Suppressor macrophage (primary cell): ENCODE measurements at places on chromosomes 3 and 15.

DNA sequence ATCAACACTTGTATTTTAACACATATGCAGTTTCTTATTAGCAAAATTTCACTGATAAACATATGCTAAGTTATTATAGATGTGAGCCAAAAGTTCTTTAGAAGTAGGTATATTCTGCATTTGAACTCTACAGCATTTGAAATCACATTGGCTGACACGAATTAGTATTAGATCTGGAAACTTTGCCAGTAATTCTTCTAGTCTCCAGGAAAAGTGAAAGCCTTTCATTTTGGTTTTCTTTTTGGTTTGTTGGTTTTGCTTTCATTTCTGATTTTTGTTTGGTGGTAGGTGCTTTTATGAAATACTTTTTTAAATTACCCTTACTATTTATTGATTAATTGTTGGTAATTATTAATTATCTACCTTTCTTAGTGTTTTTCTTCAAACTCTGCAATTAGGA is 72.9 kb downstream of the RBMS3 start:
- no peak for DNase-seq

DNA sequence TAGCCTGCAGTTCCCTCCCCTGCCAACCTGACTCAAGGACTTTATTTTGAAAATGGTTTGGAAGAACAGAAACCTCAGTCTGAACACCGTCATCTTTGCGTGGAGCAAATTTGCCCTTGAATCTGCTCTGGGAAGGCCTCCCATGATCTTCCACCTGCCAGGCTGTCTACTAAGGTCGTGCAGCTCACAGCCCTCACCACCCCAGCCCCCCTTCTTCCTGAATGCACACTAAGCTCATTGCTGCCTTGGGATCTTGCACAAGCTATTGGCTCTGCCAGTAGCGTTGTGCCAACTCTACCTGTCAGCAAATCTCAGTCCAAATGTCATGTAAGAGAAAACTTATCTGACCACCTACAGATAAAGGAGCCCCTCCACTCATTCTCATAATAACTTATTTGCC is 141.5 kb downstream of the USP13 start:
- no peak for DNase-seq

DNA sequence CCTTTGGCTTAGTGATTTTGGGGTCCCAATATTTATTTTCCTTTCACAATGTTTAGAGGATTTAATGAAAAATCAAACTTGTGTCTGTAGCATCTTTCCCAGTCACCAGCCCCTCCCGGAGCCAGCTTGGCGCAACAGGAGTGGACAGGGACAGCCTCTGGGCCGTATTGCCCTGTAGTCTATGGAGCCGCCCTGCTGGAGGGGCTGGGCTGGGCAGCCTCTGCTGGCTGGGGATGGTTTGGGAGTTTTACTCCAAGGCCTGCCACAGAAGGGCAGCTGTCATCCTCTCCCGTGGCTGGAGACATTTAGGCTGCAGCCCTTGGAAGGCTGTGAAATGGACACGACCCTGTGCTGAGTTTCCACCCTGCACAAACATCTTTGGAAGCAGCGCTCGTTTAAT is 89.4 kb upstream of the RGMA start:
- DNase-seq, result no peak

GRCh38 chr15:67815036-67815592 is 10.2 kb upstream of the SKOR1 start:
- DNase-seq, result no peak

DNA sequence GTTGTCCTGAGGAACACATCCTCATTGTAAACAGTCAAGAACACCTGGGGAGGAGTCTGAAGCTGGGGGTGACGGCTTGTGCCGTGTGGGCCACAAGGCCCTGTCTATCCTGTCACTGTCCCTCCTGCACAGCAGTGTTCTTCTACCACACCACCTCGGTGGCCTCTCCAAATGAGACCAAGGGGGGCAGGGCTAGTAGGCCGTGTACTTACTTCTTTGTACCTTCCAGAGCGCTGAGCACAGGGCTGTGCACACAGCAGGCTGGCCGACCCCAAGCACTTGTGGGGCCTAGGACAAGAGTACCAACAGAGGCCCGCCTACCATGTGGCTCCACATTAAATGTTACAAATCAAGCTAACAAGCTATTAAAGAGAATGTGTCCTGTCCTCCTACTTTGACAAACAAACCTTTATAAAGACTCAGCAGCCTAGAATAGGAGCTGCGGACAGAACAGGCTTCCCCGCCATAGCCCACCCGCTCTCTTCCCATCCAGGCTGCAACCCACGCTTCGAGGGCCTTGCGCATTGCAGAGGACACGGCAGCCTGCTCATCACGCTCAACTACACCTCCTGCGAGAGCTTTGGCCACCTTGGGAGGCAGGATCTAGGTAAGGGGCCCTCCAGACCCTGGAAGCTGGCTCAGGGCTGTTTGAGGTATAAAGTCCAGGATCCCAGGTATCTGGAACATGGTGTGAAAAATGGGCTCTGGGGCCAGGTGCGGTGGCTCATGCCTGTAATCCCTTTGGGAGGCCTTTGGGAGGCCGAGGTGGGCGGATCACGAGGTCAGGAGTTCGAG is 30.5 kb downstream of the MELTF start:
- no peak for DNase-seq

- DNase-seq, result no peak
These were observed 89.0 kb downstream of the VGLL4 start for GRCh38 chr3:11554666-11555065.

DNA sequence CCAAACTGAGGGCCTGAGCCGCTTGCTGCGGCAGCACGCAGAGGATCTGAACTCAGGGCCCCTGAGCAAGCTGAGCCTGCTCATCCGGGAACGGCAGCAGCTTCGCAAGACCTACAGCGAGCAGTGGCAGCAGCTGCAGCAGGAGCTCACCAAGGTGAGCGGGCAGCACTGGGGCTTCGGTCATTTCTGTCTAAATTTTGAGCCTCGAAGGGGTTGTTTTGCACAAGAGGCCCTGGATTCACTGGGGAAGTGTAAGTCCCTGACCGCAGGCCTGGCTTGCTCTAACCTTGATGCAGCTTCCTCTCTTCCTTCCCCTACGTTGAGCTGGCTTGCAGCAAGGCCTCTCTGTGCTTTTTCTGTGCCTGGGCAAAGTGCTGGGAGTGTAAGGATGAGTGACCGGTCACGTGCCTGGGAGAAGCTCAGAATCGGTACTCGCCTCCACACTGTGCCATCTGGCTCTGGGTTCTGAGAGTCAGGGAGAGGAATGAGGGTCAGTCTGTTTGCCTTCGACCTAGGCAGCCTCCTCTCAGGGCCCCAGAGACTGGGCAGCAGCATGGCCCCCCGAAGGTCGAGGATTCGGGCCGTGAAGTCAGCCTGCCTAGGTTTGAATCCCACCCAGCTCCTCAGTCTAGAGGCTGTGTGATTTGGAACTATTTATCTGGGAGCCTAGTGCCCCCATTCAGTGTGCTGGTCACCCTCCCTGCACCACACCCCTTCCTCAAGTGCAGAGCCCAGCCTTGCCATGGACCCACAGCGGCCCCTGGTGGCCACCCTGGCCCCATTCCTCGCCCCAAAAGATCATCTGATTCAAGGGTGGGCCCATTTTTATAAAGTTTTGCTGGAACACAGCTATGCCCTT is 1.4 kb downstream of the FES start:
- DNase-seq, result peak; percentile 92

DNA sequence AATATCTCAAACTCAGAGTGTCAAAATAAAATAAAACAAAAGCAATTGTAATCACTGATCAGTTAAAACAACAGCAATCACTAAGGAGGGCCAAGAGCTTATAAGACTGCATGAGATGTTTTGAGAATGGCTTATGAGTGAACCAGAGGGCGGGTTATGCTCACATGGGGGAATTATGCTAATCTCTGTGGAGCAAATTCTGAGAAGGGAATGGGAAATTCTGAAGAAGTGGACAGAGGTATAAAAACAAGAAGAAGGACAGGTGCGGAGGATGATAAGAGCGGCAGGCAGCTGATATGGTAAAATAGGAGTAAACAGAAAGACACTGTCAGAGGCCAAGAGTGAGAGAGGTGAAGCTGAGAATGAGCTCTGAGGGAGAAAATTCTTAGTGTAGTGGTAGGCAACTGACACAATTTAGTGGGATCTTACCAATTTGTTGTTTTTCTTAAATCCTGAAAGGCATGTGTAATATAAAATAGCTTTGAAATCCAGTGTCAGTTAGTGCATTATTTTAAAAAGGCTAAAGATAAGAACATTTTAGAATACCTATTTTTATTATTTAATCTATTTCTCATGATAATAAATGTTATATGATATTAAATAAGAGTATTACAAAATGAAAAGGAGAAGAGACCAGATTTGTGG is 133.8 kb downstream of the SPATA16 start:
- DNase-seq, result no peak

GRCh38 chr15:62765916-62766315 is 276.6 kb upstream of the TPM1 start:
- no peak for DNase-seq

DNA sequence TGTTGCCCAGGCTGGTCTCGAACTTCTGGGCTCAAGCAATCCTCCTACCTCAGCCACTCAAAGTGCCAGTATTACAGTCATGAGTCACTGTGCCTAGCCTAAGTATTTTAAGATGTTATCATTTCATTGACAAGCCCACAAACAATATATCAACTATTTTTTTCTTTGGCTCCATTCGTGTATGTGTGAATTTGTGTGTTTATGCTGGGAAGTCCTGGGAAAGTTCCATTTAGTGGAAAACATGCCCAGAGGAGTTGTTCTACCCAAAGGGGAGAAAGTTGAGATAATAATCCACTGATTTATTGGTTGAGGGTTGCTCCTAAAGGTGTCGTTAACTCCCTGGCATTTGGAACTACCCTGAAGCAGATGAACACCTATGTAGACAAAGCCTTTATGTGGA is 58.8 kb downstream of the KIF9 start:
- no peak for DNase-seq

GRCh38 chr3:129618901-129619671 is 12.6 kb upstream of the PLXND1 start:
- no peak for DNase-seq

DNA sequence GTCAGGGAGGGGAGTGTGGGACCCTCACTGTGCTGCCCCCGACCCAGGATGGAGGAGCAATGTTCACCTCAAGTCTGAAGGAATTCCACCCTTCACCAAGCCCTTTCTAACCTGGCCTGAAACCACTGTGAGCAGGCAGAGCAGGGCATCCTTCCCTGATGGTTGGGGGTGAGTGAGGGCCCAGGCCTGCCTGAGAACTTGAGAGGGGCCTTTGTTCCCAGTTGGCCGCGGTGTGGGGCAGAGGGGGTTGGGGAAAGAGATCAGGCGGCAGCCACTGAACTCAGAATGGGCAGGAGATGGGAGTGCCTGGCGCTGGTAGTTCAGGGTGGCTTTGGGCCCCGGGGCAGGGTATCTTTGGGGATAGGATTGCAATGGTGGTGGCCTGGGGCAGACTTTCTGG is 103.5 kb upstream of the RPL32 start:
- DNase-seq, result no peak

DNA sequence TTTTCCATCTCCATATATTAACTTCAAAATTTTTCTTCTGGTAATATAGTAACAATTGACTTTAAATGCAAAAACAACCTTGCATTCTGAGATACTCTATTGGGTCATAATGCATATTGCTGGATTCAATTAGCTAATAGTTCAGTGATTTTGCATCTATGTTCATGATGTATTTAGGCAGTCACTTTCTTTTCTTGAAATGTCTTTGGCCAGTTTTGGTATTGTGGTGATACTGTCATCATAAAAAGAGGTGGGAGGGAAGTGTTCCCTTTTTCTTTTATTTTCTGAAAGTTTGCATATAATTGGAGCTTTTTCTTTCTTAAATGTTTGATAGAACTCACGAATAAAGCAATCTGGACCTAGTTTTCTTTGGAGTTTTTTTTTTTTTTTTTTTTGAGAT is 67.4 kb upstream of the ZNF148 start:
- no peak for DNase-seq

GRCh38 chr3:139302084-139302800 is 41.6 kb upstream of the MRPS22 start:
- DNase-seq, result no peak

DNA sequence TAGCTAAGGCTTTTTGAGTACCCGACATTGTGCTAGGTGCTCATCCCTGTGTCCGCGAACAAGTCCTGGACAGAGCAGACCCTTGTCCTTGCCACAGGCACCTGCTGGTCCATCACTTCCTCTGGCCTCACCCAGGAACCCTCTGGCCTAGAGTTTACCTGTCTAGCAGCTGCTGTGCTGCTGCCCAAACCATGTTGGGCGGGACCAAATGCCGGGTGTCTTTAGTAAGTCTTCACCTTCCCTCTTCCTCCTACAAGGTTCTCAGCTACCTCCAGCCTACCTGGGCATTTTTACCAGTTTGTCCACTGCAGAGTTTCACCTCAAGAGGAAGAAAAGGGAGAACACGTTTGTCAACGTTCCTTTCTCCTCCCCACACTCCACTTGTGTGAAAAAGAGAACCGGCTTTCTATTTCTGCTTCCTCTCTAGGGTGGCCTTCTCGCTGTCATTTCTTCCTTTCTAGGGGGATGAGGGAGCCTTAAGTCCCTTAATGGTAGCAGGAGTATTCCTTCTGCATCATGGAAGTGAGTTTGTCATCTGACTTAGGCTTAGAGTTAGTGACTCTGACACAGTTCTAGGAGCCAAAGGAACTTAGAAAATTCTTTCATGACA is 80.4 kb upstream of the GCNT3 start:
- peak; percentile 34 for DNase-seq

DNA sequence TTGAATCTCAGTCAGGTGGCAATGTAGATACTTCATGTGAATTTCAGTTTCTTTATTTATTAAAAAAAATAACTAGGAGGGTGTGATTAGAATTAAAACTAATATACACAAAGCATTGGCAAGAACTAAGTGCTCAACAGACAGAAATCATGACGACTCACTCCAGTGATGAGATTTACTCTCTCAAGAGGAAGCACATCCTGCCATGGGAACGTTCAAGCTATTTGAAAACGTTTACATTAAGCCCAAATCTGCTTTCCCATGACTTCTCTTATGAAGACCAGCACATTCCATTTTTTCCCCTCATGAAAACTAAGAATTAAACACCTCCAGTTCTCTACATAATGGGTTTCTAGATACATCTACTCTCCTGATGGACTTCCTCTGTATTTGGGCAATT is 8.5 kb downstream of the WDR53 start:
- DNase-seq, result no peak

- no peak for DNase-seq
These were observed 167.1 kb downstream of the OXSM start for GRCh38 chr3:25957026-25957425.

GRCh38 chr3:31635545-31635944 is 102.8 kb downstream of the STT3B start:
- no peak for DNase-seq

GRCh38 chr3:139764069-139764905 is 86.5 kb upstream of the NMNAT3 start:
- no peak for DNase-seq

DNA sequence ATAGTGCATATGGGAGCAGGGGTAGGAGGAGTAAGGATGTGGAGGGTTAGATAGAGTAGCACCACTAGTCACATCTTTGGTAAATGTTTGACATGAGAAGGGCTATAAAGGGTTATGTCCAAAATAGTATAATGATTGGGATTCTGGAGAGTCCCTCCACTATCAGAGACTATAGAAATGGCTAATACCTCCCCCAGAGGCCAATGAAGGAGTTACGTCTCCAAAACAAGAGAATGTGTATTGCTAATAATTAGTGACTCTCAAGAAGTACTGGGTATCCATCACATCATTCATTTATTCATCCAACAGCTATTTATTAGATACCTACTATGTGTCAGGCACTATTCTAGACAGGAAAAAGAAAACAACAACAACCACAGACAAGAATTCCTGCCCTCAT is 203.7 kb upstream of the UMPS start:
- no peak for DNase-seq
